ENCODE measurements at places on chromosomes 5 and 9.

- no peak for DNase-seq
Measured at GRCh38 chr5:68271124-68271523, 55.6 kb downstream of the PIK3R1 start.

DNA sequence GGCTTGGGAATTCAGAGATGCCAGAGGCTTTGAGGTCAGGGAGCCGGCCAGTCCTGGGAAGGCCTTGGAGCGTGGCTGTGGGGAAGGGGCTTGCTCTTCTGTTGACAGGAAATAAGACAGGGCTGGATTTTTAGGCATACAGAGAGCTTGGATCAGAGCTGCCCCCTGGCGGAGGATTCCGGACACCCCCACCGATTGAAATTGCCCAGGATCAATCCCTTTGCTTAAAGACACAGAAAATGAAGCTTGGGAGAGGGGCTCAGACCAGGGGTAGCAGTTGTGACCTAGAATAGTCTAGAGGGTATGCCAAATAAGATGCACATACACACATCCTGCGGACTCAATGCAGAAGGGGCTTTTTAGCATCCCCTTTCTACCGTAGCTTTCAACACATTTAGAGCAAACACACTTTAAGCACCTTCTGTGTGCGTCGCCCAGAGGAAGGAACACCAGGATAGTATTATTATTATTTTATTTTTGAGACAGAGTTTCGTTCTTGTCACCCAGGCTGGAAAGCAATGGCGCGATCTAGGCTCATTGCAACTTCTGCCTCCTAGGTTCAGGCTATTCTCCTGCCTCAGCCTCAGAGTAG lies 1.7 kb upstream of the NTMT1 start:
- no peak for DNase-seq

GRCh38 chr5:150520747-150521521 lies 13.0 kb downstream of the NDST1 start:
- no peak for DNase-seq

DNA sequence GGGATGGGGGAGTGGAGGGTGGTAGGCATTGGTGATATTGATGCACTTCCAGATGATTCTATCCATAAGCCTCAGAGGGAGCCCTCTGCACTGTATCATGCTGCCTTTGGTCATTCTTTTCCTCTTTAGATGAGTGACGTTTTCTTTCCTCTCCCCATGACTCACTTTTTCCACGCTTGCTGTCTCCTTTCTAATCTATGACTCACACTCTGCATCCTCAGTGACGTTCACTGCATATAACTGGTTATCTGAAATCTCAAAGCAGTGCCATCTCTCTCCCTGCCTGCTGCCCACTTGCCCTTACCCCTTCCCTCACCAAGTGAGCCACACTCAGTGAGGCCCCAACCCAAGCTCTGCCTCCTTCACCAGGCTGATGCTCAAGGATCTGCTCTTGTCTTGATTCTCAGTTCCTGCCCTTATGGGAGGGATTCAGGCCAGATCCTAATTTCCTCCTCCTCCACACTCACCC lies 31.6 kb downstream of the PTGS1 start:
- DNase-seq = no peak

DNA sequence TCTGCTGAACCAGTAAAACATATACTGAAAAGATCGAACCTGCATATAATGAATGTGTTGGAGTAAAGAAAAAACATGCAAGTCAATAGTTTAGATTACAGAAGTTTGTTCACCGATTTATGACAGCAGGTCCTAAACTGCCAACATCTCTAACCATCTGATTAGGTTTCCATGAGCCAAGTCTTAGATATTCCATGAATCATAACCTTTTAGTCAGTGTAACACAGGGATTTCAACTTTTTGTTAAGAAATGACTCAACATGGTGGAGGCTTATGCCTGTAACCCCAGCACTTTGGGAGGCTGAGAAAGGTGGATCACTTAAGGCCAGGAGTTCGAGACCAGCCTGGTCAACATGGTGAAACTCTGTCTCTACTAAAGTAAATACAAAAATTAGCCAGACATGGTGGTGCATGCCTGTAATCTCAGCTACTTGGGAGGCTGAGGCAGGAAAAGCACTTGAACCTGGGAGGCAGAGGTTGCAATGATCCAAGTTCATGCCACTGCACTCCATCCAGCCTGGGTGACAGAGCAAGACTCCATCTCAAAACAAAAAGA lies 38.7 kb downstream of the APC start:
- no peak for DNase-seq

- DNase-seq = no peak
Measured at GRCh38 chr5:30572279-30572678, 621.2 kb upstream of the CDH6 start.

DNA sequence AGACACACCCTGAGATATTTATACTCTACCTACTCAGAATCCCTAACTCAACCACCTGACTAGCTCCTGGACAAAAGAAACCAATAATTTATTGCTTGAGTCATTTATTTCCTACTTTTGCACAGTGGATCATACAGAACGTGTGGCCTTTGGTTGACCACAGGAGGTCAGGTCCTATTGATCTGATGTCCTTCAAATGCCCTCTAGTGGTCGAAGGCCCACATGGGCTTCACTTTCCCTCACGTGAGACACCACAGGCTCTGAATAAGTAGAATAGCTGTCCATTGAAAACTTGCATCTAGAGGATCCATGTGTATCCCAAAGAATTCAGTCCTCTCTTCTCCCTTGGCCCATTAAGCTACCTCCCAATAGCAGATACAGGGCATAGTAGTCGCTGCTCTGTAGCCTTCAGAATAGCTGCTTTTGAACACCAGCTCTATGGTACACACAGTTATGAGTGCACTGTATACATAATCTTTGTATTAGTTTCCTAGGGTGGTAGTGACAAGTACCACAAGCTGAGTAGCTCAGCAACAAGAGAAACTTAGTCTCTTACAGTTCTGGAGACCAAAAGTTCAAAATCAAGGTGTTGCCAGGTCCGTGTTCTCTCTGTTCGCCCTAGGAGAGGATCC lies 177.6 kb upstream of the SMARCA2 start:
- peak; percentile 13 for DNase-seq

GRCh38 chr5:95718738-95719137 lies 12.4 kb upstream of the RHOBTB3 start:
- no peak for DNase-seq

- DNase-seq = no peak
Measured at GRCh38 chr9:137879052-137879451, 1.5 kb downstream of the CACNA1B start.

DNA sequence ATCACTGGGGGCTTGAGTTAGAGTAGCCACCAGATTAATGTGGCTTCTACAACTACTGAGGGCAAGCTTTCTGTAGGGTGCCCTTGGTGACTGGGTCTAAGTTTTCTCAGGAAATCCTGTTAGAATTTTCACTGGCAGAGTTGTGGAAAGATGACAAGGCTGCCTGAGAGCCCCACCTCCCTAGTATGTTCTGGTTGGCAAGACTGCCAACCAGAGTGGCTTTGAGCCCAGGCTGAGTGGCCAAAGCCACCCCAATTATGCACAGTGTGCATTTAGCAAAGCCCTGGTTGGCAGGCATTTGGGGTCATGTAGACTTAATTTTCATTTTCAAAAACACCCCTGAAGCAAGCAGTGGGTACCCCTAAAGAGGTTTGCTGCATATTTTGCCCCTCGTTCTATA lies 136.7 kb upstream of the HAPLN1 start:
- DNase-seq = no peak

DNA sequence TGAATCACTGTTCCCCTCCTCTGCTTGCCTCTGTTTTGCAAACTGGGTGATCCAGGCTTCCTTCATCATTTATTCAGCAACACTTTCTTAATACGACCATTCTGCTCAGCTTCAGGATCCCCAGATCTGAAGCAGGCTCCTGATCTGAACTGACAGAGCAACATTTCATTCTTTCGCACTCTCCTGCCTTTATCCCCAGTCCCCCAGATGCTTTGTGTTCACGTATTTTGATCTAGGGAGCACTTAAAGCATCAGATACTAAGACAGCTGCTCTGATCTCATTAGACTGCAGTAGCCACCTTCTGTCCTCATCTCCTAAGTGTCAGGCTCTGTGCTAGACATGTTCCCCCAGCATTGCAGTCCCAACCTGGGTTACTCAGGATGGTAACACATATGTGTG lies 158.0 kb downstream of the TRIO start:
- DNase-seq = no peak

DNA sequence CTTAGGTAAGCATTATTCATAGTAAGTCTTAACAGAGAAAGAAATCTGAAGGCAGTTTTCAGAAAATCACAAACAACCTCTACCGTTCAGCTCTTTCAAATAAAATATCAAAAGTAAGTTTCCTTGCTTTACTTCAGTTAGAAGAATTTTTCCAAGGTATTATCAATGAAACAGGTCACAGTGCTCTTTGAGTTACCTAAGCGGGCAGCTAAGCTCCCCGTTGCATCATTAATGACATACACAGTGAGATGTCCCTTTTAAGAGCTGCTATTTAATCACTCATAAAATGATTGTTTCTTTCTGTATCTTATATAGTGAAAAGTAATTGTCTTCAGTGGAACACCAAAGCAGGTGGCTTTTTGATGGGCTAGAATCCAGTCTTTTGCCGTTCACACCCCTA lies 86.2 kb upstream of the PIK3R1 start:
- DNase-seq = no peak

GRCh38 chr9:69871118-69871834 lies 50.7 kb downstream of the CFAP95 start:
- no peak for DNase-seq

GRCh38 chr5:102545175-102545574 lies 46.4 kb upstream of the SLCO6A1 start:
- DNase-seq = no peak

GRCh38 chr9:110140276-110140675 lies 67.7 kb downstream of the C9orf152 start:
- no peak for DNase-seq

DNA sequence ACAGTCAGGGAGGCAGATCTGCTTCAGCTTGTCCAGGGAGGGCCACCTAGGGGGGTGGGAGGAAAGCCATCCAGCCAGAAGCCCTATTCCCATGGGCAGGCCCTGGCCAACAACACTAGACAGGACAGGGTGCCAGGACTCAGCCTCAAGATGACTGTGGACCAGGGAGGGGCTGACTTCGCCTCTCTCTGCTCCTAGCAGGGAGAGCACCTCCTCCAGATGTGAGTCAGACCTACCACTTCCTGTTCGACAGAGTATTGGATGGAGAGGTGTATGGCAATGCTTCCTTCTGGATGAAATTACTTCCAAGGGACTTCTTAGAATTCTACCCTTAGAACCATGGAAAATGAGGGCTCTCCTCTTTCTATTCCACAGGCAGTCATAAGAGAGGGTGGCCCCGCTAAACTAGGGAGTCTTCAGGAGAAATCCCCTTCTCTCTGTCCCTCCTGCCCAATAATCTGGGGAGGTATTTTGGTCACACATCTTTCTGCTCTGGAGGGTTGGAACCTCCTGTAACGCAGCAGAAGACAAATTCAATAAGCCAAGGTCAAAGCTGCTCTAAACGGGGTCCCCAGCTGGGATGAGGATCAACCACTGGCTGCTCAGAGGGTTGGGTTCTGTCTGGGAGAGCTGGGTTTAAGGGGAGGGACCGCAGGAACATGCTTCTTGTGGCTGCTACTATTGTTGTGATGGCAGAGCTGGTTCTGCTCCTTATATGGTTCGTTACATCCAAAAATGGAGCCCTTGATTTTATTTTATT lies 23.2 kb upstream of the RCL1 start:
- DNase-seq = no peak

GRCh38 chr5:10894445-10895054 lies 133.5 kb upstream of the DAP start:
- DNase-seq = no peak

GRCh38 chr5:157390551-157391297 lies 69.3 kb upstream of the NIPAL4 start:
- DNase-seq = no peak

- DNase-seq = no peak
Measured at GRCh38 chr9:121692606-121693387, 41.4 kb downstream of the DAB2IP start.

DNA sequence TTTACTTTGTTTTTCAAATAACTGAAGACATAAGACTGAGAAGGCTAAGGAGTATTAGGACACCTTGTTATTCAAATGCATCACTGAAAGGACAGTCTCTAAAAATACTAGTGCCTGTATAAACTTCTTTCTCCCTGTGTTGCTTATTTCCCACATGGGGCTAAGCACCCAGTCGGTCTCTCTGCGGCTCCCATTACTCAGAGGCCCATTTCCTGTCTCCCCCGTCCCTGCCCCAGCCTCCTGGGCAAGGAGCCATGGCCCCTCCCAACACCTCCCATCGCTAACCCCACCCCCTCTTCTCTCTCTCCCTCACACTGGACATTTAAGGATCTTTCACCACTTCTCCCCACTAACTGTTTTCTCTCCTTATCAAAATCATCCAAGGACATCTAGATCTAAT lies 81.9 kb downstream of the EBF1 start:
- no peak for DNase-seq

DNA sequence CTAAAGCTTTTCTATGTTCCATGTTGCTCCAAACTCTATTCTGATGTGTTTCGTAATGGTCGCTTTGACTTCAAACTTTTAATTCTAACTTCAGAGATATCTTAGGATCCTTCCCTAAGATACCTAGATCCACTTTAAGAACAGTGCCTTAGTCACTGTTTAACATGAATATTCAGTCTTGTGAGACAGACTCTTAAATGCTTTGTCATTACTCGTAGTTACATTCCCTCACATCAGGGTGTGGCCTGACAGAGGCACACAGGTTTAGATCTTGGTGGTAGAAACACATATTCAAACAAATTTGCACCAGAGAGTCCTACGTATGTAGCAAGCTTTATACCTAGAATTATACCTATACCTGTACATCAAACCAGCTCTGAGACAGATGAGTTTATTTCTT lies 687.0 kb upstream of the C9orf72 start:
- DNase-seq = no peak

DNA sequence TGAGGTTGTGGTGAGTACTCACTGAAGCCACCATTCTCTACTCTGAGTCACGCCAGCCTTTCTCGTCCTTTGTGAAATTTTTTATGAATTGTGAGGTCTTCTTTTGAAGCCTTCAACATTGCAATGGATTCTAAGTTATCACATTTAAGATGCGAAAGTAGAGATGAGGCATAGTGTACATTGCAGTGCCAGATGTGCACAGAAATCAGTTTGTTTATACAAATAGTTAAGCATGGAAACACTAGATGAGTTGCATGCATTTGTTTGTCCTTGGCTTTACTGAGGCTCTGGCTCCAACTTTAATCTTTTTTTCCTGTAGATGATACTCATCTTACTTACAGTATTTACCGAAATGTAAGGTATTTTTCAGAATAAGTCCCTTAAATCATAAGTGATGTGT lies 453.7 kb upstream of the RIOK2 start:
- no peak for DNase-seq

GRCh38 chr9:101478444-101478843 lies 42.9 kb upstream of the ALDOB start:
- no peak for DNase-seq

GRCh38 chr5:55226027-55226933 lies 835 bp downstream of the MCIDAS start:
- no peak for DNase-seq

GRCh38 chr9:136791516-136792276 lies 552 bp downstream of the TMEM141 start:
- peak; percentile 68 for DNase-seq

- no peak for DNase-seq
Measured at GRCh38 chr9:15370466-15371447, 51.9 kb upstream of the SNAPC3 start.

- DNase-seq = no peak
Measured at GRCh38 chr9:129716091-129716490, 36.8 kb downstream of the PTGES start.
